Non-pigmented ciliary epithelial cell (primary cell): ENCODE measurements at places on chromosomes 1 and 21.

GRCh38 chr1:22387919-22388580 is 63.6 kb upstream of the ZBTB40 start:
- no peak for DNase-seq

DNA sequence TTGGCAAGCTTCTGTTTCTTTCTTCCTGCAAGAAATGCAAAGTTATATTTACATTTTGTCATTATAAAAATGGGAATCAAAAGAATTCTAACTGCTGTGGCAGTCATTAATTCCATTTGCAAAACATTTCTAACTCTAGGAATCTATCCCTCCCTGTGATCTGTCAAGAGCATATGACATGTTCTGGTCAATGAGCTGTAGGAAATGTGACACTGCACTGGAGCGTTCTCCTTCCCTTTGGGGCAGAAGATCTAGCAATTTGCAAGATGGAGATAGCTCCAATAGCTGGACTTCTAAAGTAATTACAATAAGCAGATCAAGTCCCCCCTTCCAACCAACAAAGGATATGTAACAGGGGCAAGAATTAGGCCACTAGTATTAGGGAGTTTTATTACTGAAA is 6.3 kb downstream of the TOMM20 start:
- DNase-seq = no peak

DNA sequence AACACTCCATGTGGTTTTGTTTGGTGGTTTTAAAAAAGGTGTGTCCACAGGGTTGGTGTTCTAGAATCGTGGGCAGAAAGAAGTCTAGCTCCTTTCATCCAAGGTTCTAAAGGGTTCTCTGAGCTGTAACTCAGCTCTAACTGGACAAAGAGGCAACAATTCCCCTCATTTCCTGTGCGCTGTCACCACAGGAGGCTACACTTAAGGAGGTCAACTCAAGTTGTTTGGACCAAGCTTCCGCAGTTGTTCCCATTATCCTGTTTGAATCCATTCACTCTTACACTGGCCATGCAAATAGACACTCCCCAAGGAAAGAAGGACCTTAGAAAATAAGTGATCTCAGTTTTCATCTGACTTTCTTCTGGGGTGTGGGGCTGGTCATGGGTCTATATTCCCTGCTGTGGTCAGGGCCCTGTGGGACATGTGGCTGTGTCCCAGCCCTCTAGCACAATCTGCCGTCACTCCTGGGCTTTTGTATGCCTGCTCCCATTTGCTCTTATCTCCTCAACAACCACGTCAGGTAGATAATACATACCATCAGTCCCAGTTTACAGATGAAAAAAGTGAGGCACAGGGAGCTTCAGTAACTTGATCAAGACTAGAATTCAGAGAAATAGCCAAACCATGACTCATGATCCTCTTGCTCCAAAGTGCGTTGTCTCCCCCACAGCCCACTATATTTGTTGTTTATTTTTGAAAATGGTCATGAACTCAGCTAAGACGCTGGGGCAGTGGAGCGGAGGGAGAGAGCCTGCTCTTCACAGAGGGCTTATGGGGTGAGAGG is 103.6 kb downstream of the RHOU start:
- no peak for DNase-seq

- DNase-seq = no peak
These were observed 179.9 kb downstream of the ADSS2 start for GRCh38 chr1:244271691-244272308.

DNA sequence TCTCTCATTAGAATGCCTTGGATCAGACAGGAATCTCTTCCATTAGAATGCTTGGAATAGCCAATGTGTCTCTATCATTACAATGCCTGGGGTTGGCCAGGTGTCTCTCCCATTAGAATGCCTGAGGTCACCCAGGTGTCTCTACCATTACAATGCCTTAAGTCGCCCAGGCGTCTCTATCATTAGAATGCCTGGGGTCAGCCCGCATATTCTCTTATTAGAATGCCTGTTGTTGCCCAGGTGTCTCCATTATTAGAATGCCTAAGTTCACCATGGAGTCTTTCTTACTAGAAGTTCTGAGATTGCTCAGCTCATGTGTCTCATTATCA is 60.2 kb downstream of the RNF187 start:
- DNase-seq = no peak
